ENCODE measurements at places on chromosomes 13 and 19.

GRCh38 chr13:49869519-49869918 is 66.6 kb downstream of the SPRYD7 start:
- no peak for DNase-seq

DNA sequence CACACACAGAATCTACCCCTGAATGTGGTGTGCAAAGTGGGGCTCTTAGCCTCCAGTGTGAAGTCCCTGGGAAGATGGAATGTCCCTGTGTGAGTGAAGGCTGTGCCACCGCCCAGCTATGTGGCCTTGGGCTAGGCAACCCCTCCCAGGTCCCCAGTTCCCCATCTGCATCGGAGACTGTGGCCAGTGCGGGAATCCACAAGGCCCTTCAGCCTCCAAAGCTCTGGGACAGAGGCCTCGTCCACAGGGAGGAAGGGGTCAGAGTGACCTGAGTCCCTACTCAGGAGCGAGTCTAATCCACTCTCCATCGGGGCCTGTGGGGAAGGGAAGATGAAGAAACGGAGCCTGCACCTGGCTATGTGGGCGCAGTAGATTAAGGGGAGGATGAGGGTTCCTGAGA is 19.3 kb upstream of the KIR3DL3 start:
- no peak for DNase-seq

GRCh38 chr19:1173845-1174809 is at the start of gene SBNO2:
Gene SBNO2 (minus strand): TSS chr19:1174268. CDS start chr19:1154276, 19,992 bp downstream.
- DNase-seq, result peak; percentile 93

- no peak for DNase-seq
Measured at GRCh38 chr13:51801631-51802099, 2.3 kb downstream of the DHRS12 start.

DNA sequence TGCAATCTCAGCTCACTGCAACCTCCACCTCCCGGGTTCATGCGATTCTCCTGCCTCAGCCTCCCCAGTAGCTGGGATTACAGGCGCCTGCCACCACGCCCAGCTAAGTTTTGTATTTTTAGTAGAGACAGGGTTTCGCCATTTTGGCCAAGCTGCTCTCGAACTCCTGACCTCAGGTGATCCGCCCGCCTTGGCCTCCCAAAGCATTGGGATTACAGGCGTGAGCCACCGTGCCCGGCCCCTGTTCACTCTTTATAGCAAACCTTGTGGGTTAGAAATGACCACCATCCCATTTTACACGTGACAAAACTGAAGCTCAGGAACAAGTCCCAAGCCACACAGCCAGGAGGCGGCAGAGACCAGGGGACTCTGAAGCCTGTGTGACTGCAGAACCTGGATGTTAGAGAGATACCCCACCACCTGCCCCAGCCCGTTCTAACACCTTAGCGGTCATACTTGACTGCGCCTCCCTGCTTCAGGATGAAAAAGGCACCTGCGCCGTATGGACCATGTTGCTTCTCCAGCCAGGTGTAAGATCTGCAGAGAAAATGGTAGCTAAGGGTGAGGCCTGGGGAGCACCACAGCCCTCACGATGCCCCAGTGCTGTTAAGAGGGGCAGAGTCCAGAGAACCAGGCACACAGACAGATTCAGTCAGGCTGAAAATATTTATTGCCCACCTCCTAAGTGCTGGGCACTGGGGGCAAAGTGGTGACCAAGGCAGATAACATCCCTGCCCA is 3.6 kb downstream of the DMAC2 start:
- no peak for DNase-seq

All from NCI-H446 (cell line).